T-cell (primary cell): ENCODE measurements at places on chromosomes 5 and 9. TPM values are rescaled to one million over a fixed set of nuclear protein-coding genes. Genes with fewer than 3 reads are reported as not detected.

GRCh38 chr5:176410486-176411180 is 5.7 kb downstream of the CLTB start:
- no peak for DNase-seq

DNA sequence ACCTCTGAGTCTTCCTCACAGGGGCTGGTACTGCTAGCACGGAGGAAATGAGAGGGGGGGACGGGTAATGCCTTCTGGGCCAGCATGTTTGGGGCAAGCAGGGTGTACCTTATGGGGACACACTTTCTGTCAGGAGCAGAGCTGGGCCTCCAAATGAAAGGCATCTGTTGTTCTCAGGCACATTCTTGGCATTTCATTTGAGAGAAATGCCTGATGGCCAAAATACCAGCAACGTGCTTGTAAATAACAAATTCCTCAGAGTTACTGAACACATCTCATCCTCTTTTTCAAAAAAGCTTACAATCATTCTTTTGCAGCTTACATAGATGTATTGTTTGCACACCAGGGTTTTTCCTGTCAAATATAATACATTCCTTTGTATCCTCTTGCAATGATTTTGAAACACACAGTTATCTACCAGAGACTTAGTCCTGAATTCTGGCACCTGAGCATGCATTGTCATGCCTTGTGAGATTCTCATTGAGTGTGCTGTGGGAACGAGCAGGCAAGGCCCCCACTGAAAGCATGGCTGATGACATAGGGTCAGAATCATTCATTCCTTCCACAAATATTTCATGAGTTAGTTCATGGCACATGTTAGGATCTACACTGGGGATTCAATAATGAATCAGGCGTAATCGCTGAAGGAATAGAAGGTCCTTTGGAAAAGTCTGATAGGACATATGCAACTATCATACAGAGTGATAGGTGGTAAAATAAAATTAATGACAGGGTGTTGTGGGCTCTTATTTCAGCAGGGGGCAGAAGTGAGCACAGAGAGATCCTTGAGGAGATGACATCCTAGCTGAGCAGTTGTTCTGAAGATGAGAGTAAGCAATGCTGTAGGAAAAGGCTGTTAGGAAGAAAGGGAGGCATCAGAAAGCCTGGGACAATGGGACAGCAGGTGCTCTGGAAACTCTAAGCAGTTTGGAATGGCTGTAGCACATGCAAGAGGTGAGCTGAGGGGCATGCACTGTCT is 260.9 kb upstream of the TUT7 start:
- DNase-seq = no peak

DNA sequence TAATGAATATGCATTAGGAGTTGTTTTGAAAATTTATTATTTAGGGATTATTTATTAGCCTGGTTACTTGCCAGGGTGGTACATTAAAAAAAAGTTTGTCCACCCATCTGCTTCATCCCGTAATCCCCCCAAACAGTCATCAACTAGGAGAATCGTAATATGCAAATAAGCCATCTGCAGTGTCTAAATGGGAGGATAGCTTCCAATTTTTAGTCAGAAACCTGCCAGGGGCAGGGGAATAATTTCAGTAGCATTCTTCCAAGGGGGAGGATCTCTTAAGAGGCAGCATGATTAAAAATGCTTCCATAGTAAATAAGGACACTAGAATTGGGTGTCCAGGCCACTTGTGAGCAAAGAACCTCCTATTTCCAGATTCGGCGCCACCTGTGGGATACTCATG is 43.3 kb downstream of the SH3GL2 start:
- no peak for DNase-seq

- no peak for DNase-seq
Observed at GRCh38 chr5:171705830-171706468, 79.7 kb upstream of the SMIM23 start.

- no peak for DNase-seq
Observed at GRCh38 chr9:135706288-135706687, 4.3 kb downstream of the KCNT1 start.

- DNase-seq = no peak
Observed at GRCh38 chr9:128913995-128914772, 6.6 kb upstream of the PHYHD1 start.

The GMCL2 gene
- total RNA-seq = not detected

DNA sequence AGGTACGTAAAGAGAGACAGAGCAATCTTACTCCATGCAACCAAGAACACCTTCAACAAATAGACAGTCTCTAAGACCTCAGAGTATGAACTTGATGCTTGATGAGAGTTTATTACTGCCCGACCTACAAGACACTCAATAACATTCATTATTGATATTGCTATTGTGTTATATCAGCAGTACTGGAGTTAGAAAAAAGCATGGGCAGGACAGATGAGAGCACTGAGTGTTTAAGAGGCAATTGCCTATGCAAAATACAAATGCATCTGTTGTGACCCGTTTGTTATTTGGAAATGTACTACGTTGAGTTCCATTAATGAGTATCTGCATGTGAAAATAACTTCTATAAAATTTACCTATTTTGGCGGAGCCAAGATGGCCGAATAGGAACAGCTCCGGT is 8.1 kb upstream of the MARCOL start:
- no peak for DNase-seq

GRCh38 chr5:38071831-38072694 is 186.3 kb upstream of the EGFLAM start:
- no peak for DNase-seq

The QRFP gene
- total RNA-seq = not detected

DNA sequence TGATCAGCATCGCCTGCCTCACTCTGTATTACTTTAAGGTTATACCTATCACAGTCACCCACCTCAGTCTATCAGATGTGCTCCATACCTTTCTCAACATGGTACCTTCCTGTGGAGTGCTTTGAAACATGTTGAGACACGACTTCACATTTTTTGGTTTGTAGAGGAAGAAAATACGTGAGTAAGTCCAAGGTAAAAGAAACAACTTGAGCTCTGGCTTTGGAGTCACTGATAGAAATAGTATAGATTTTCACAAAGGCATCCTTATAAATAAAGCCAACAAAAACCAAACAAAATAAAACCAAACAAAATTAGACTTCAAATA is 77.5 kb upstream of the HMHB1 start:
- DNase-seq = no peak

DNA sequence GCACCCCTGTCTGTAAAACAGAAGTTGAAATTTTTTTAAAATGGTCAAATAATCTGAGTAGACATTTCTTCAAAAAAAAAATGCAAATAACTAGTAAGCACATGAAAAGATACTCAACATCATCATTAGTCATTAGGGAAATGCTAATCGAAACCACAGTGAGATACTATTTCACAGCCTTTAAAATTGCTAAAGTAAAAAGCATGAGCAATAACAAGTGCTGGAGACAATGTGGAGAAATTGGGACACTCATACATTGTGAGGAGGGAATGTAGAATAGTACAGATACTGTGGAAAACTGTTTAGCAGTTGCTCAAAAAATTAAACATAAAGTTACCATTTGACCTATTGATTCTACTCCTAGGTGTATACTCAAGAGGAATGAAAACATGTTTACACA is 58.4 kb upstream of the RUSC2 start:
- no peak for DNase-seq

The ECSCR gene
- not detected for total RNA-seq

DNA sequence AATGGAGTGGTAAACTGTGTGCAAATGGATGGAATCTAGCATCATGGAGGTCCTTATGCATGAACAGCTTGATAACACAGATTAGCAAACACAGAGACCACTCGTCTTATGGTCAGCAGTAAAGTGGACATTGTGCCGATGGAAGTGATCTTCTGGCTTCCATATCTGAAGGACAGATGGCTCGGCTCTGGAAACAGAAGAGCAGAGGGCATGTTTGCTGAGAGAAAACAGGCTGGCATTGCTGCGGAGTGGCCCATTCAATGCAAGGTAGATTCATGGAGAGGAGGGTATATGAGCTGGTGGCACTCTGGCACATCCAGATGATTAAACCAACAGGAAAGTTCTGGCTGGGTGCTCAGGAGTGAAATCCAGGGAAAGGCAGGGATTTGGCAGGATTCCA is 513.2 kb downstream of the DIRAS2 start:
- DNase-seq = no peak

The TAF11L10 gene
- total RNA-seq = not detected

GRCh38 chr9:69078581-69078980 is 43.0 kb downstream of the FXN start:
- no peak for DNase-seq

- DNase-seq = no peak
Observed at GRCh38 chr9:569296-569695, 272.2 kb upstream of the DMRT1 start.

- DNase-seq = no peak
Observed at GRCh38 chr5:128455841-128456361, 82.1 kb downstream of the FBN2 start.

The LHX3 gene
- total RNA-seq = 0.42 TPM

GRCh38 chr5:81163651-81164050 is 69.5 kb upstream of the CKMT2 start:
- no peak for DNase-seq

DNA sequence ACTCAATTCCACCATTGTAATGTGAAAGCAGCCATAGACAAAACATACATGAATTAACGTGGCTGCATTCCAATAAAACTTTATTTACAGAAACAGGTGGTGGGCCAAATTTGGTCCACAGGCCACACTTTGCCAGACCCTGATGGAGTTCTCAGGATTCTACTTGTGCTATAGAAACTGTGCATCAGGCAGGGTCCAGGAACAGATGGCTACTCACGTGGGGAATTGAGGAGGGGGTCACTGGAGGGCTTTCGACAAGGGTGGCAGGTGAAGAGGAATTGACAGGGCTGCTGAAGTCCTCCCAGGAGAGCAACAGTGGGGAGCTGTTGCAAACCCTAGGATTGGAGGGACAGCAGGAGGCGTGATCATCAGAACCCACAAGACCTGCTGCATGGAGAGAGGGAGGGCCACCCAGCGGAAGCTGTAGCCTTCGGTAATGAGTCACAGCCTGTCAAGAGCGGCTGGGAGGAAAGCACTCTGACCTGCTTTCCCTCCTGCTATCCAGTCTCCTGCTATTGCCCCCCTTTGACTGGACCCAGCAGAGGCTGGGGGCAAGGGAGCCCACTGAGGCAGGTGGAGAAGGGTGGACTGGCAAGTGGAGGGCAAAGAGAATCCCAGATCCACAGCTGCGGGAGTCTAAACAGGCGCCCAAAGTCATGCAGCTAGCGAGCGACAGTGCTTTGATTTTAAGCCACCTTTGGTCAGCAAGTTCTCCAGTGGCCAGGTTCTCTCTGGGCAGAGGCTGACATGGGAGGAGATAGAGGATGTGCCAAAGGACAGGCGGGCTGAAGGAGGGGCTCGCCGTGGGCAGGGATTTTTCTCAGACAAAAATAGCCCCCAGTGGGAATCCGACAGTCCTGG is 138.3 kb upstream of the SMIM23 start:
- DNase-seq = no peak

The N4BP3 gene
- 4.0 TPM for total RNA-seq

DNA sequence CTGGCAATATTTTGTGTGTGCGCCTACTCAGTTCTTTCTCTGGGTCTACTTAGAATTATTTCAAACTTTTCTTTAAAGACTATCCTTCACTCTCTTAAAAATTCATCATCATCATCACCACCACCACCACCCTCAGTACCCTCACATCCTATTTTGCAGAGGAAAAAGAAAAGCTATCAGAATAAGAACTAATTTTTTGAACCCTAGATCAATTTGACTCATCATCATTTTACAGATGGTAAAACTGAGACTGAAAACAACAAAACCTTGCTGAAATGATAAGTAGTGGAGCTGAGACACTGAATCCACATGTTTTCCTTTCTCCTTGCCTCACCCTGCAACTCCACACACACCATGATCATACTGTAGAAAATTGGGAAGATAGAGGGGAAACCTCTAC is 119.3 kb downstream of the SSBP2 start:
- DNase-seq = no peak

DNA sequence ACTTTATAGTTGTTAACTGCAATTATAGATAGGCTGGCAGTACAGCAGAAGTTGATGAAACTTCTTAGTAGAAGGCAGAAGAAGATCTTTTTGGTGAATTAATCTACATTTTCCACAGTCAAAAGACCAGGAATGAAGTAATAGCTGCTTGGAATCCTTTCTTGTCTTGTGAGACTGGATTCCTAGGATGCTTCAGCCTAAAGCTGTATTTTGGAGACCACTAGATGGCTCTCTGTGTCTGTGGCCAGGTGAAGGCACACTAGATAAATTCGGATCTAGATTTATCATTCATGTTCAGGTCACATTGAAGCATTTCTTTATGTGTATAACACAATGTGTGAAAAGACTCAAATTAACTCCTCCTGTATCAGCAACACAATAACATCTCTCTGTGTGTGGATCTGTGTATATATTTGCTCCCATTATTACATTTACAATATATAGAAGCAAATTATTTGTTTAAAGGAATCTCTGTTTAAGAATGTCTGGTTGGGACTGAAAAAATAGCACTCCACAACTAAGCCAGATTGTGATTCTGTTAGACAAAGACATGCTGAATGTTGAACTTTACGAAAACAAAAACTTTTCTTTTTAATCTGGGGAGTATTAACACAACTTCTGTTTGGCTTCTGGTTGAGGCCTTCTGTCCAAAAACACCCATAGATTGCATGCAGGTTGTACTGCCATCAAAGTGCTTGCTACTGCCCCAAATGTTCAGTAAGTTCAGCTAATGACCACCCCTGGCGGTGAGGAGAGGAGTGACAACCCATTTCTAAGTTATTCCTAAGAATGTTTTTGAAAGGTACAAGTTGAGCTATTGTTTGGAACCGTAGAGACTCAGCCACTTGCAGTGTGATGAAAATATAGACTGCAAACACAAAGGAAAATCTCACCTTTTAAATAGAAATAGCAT is 10.6 kb downstream of the GRIN3A start:
- no peak for DNase-seq

DNA sequence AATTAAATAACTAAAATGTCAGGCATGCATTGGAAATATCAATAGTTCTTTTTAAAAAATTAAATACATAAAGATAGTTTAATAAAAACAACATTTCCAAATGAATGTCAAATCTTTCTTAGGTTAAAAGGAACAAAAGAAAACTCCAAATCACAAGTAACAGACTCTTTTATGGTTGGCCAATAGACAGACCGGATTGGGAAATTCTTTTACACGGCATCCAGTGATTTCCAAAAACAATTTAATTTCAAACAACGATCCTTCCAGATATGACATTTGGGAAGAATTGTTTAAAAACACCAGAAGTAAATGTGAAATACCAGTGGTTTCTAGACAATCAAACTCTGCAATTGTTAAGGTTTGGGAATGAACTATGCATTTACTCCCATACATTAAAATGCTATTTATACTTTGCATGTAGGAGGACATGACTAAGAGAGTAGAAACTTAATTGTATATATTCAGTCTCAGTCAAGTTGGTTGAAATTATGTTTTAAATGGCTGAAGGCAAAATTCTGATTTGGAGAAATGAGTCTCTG is 32.8 kb downstream of the ZNF474 start:
- no peak for DNase-seq

DNA sequence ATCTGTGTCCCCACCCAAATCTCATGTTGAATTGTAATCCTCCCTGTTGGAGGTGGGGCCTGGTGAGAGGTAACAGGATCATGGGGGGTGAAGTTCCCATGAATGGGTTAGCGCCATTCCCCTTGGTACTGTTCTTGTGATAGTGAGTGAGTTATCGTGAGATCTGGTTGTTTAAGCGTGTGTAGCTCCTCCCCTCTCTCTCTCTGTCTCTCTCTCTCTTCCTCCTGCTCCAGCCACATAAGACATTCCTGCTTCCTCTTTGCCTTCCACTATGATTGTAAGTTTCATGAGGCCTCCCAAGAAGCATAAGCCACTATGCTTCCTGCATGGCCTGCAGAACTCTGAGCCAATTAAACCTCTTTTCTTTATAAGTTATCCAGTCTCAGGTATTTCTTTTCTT is 28.8 kb downstream of the C5orf15 start:
- no peak for DNase-seq

GRCh38 chr5:138605254-138605972 is 30.2 kb upstream of the HSPA9 start:
- no peak for DNase-seq
